NCI-H526 treated with DMSO at 0.1 percent for 48 hours (cell line): ENCODE measurements at places on chromosomes 3 and 15.

- DNase-seq = no peak
Observed at GRCh38 chr3:98735296-98735695, 27.8 kb upstream of the ST3GAL6 start.

DNA sequence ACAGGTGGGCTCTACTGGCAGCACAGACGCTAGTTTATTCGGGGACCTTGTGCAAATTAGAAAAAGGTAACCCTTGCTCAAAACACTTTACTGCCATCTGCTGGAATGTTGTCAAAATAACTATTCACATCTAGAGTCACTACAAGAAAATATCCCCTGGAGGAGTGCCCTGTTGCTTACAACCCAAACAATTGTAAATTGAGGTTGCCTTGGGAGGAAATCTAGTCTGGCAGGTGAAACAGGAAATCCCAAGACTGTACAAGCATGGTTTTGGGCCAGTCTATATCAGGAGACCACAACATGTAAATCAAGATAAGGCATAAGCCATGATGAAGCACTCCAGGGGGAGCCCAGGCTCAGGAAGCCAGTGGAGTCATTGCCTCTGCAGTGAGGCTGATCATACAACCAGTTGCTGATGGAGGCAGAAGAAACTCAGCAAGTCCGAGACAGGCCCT is 136.8 kb upstream of the ACP3 start:
- DNase-seq = peak; percentile 37

DNA sequence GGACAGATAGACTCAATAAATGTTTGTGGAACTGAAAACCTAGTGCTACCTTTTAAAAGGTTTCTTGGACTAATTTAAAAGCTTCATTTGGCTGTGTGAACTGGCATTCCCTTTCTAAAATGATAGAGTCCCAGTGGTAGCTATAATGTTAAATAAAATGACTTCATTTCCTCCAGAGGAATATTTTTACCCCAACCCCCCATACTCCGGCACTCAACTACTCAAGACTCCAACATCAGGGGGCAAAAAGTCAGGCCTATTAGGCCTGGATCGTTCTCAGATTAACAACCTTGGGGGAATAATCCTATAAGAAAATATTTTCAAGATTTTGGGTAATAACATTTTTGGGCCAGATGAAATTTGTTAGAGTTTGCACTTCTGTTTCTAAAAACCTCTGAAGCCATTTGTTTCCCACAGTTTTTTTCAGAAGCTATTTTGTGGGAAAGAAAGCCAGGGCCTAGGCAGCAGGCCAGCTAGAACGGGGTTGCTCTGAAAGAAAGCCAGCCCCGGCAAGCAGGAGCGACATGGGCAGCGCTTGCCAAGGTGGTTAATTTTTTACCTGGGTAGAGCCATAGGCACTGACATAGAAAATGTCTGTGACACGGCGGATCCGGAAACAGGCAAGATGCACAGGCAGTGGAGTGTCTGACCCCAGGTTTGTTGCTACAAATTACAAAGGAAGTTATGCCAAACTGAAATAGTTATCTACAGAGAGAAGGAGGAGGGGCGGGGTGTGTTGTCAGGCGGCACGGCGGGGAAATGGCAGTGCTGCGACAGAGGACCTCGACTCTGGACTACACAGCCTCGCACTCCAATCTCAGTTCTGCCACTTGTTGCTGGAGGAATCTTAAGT is 84.6 kb downstream of the MAGI1 start:
- no peak for DNase-seq

GRCh38 chr3:122824465-122825381 is 29.9 kb downstream of the SLC49A4 start:
- no peak for DNase-seq

GRCh38 chr3:61774279-61774890 is 213.0 kb downstream of the PTPRG start:
- DNase-seq = no peak

GRCh38 chr3:172247525-172248274 is 200.6 kb downstream of the GHSR start:
- DNase-seq = no peak

DNA sequence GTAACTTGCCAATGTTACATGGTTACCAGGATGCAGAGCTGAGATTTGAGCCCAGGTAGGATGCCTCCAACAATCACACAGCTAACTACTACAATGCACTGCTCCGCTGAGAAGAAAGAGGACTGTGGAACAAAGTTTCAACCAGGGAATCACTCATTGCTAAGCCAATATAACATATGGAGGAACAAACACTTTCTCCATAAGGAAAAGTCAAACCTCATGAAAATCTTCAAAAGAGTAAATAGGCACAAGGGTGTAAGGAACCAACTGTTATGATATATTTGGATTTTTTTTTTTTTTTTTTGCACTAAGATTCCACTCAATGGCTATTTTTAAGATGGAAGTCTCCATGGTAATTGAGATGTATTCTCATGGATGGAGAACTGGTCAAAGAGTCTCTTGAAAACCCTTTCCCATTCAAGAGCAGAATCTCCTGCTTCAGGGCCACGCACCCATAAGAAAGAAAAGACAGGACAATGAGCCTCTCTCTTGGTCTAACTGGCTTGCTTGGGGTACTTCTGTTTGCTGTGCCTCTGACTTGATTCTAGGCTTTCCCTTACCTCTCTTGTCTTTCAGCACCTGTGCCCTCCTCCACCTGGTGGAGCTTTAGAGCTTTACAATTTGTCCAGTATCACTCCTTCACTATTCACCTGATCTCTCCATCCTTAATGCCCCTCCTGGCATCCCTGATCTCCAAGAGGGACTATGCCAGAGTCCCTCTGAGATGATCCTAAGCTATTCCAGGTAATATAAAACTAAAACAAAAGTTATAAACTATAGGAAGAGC is 252.8 kb downstream of the NTRK3 start:
- DNase-seq = no peak

GRCh38 chr3:26141296-26141695 is 351.4 kb downstream of the OXSM start:
- no peak for DNase-seq

DNA sequence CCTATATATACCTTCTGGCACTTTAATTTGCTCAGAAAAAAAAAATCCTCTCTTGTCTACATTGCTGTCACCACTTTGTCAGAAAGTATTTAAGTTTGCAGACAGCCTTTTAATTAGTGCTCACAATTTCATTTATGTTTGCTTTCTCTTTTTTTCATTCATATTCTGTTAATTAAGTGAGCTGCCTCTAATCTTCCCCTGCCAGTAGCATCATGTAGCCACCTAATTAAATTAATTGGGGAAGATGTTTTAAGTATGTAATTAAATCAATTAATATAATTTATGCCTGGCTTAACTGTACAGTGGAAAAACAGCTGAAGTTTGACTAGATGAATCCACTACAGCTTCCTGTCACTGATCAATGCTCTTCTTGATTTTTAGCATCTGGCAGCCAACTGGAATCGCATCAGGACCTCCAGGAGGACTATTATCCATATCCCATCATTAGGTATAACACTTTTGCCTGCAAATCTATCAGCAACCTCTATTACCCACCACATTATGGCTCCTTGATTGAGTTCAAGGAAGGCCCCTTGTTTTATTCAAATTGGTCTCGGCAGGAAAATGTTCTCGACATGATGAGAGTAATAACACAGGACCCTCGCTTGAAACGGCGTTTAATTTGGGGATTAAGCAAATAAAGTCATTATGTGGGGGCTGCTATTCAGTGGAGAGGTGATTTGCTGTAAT is 118.5 kb downstream of the IQCH start:
- DNase-seq = no peak

DNA sequence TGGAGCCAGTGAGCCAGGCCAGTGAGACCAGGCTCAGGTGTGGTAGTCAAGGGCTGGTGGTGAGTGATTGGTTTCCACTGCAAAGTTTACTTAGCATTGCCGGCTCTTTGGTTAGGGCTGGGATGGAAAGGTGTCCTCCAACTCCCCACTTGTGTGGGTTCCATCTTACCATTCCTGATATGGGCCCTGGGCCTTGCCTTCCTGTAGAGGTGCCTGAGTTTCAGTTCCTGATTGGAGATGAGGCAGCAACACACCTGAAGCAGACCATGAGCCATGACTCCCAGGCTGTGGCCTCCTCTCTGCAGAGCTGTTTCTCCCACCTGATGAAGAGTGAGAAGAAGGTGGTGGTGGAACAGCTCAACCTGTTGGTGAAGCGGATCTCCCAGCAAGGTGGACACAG is 3.1 kb downstream of the MPI start:
- DNase-seq = no peak

DNA sequence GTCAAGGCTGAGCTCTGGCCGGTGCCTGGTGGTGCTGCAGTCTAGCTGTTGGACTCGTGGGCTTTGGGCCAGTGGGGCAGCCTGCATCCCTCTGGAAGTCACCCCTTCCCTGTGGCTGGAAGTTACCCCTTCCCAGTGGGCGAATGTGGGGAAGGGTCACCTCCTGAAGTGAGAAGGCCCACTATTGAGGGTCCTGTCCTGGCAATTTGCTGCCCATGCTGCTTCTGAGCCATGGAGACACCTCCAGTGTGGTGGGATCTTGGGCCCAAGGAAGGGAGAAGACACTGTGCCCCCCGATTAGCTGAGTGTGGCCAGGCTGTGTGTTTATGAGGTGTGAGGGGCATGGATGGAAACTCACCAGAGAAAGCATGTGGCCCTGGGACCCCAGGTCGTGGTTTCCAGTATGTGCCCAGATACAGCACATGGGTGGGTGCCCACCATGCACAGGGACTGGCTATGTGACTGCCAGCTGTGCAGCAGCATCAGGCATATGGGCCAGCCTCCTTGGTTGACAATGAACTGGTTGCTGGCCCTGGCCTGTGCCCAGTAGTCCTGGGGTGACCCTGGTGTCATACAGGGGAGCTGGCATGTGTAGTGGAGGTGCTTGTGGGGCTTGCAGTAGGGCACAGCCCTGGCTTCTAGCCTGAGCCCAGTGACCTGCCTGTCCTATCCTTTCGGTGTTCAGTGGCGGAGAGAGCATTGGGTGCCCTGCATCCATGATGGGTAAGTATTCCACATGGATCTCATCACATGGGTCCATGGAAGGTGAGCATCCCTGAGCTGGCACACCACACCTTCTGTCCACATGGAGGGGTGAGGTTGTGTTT is 221.2 kb downstream of the SNRPN start:
- DNase-seq = no peak

GRCh38 chr3:159322322-159322939 is 520.6 kb downstream of the MFSD1 start:
- DNase-seq = no peak

- DNase-seq = no peak
Observed at GRCh38 chr3:188796122-188796631, 375.6 kb upstream of the TPRG1 start.

GRCh38 chr3:119778811-119779210 is 3.1 kb upstream of the NR1I2 start:
- DNase-seq = no peak

DNA sequence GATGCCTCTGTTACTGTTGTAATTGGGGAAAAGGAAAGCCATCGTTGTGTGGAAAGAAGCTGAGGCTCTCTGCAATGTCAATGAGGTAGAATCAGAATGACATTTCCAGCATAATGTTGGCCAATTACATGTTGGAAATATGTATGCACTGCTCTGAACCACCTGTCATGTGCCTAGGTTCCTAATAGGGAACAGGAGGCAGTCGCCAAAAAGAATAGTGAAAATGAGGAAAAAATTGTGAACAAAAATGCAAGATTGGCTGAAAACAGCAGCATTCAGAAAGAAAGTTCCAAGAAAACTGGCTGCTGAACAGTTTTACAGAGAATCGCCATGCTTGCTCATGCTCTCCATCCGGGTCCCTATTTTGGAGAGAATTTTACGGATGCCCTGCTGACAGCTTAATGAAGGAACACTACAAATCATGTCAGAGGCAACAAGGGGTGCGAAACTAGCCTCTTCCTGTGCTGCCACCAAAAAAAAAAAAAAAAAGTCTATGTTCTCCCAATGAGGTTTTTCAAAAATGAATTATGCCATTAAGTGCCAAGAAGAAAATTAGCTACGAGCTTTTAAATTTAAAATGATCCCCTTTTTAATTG is 305.9 kb upstream of the ARRDC4 start:
- DNase-seq = no peak

DNA sequence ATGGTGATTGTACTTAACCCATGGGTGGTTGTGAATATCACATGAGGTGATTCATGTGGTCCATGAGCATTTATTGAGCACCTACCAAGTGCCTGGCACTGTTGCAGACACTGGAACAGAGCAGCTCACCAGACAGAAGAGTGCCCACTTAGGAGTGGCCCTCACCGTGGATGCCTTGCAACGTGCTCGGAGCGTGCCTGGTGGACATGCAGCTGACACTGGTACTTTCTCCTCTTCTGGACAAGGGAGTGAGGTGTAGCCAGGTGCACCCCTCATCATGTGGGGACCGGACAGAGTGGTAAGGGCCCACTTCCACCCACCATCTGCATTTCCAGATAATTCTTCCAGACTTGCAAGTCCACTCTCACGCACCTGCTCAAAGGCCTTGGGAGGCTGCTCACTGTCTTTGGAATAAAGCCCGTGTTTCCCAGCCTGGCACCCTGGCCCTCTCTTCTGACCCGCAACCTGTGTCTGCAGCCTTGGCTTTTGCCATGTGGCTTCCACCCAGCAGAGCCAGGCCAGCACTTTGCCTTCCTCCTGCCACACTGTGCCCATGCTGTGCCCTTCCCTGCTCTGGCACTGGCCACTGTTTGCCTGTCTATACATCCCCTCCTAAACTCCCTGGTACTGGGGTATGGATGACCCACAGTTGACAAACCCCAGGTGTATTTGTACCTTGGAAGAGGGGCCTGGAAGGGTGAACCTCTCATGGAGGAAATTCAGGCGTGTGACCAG is 90.9 kb upstream of the SEC13 start:
- no peak for DNase-seq

GRCh38 chr3:127889461-127889863 is 25.6 kb upstream of the KBTBD12 start:
- no peak for DNase-seq

- no peak for DNase-seq
Observed at GRCh38 chr15:69914960-69915359, 182.8 kb downstream of the TLE3 start.

DNA sequence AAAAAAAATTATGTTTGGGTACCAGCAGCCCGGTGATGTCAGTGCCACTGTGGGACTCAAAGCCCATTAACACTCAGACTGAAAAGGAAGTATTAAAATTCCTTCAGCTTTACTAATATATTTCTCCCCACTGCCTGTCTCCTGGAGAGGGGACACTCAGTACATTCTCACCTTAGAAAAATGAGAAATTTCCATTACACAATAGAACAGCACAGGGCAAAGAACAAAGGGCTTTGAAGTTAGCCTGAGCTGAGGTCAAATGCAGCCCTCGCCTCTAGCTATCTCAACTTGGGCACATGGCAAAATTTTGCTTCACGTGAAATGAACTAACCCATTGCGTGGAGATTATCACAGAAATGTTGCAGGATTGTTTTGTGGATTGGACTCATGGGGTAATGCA is 80.8 kb downstream of the RARB start:
- no peak for DNase-seq

DNA sequence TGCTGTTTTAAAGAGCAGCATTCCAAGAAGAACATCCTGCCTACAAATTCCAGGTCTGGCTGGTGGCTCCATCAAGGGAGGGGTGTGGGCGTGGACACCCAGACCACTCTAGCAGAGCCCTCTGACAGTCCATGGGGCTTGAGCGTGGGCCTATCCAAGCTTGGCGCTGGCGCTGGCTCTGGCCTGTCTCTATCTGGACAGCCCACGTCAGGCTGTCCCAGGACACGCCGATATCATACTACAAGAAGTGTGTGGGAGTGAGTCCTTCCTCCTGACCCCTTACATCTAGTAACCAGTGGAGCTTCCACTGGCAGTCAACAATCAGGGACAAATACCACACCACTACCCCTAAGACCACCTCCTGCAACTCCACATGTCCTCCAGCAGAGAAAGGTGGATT is 17.1 kb upstream of the DUSP7 start:
- no peak for DNase-seq

GRCh38 chr15:78241017-78241416 is 6.7 kb upstream of the ACSBG1 start:
- DNase-seq = peak; percentile 11

GRCh38 chr15:100043068-100043641 is 298.6 kb downstream of the ADAMTS17 start:
- DNase-seq = no peak
